CD4-positive, alpha-beta T cell treated with Interleukin-6 for 4 hours (primary cell): ENCODE measurements at places on chromosomes 1 and 21.
A peak's percentile ranks its signal among the peaks of the same experiment; 100 is the strongest.

DNA sequence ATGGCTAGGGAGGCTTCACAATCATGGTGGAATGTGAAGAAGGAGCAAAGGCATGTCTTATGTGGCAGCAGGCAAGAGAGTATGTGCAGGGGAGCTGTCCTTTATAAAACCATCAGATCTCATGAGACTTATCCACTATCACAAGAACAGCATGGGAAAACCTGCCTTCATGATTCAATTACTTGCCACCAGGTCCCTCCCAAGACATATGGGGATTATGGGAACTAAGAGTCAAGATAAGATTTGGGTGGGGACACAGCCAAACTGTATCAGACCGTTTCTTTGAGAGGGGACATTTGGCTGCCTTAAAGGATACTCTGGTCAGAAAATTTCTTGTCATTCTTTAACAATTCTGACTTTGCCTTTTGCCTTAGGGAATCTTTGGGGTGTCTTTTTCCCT lies 3.2 kb upstream of the XPR1 start:
- no peak for DNase-seq

DNA sequence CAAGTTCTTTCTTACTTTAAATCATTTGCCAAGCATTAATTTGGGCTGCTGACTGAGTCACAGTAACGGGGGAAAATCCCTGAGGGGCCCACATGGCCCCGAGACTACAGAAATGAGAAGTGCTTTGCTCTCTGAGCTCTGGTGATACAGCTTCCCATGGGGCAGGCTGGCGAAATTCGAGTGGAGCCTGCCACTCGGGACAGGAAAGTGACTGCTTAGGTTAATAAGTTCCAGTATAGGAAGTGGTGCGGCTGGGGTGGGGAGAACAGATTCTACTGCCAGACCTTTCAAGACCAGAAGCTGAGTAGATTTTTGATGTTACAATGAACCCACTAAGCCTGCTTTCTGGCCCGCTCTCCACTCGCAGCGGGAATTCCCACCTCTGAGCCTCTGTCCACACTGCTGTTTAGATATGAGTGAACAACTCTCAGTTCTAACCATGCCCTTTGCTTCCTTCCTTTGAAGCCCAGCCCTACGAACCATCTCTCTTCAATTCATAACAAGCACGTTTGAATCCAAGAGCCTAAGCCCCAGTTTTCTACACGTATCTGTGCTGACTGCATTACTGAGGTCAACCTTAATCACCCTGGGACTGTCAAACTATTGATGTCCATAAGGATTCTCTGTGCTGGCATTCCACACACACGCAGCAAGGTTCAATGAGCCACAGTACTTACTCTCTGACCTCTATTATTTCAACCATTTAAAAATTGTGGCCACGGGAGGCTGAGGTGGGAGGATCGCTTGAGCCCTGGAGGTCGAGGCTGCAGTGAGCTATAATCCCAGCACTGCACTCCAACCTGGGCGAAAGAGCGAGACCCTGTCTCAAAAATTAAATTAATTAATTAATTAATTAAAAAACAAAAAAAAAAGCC lies 9.6 kb downstream of the ZBTB17 start:
- peak; percentile 53 for DNase-seq

DNA sequence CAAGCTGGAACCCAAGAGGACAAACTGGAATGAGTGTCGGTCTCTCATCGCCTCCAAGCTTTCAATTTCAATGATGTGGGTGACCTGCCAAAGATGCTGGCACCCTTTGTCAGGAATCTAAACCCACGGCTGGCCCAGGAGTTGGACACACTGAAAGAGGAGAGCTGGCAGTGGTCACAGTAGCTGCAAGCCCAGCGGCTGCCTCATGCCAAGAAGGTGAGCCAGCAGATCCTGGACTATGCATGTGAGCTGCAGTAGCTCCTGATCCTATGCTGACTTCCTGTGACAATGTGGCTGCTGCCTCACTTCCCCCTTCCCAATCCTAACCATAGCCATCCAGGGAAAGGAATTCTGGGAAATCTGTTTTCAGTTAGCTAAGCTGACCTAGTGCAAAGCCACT lies 117.0 kb upstream of the VAV3 start:
- DNase-seq, result no peak

- DNase-seq, result peak; percentile 57
Observed at GRCh38 chr21:45607021-45607908, 36.3 kb upstream of the PCBP3 start.

GRCh38 chr1:86822459-86822858 lies 91.5 kb downstream of the SELENOF start:
- no peak for DNase-seq

DNA sequence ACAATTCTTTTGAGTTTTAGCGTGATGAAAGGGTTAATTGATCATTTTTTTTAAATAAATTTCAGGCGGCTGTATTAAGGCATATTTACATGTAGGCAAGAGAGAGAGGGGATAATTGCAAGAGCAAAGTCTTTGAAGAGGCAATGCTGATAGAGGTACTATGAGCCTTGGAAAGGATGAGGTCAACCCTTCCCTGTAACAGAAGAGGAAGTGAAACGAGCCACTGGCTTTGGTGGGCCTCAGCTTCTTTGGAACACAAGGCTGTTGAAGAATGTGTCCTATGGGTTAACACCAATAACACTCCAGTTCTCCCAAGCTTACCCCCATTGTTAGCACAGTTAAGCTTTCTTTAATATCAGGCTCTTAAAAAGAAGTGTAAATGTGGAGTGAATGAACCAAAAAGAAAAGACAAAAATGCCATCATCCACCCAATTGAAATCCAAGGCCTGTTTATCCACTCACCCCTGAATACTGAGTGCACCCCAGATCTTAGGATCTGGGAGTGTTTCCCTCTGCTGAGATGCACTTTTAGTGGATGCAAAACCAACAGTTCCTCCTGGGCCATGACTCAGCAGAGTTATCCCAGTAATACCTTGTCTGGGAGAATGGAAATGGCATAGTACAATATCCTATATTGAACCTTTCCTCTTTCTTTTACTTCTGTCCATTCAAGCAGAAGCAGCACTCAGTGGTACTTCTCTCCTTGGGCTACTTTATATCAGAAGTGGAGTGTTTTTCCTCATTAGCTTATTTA lies 216.4 kb downstream of the SLC44A5 start:
- no peak for DNase-seq

GRCh38 chr1:10650556-10651388 lies 145.7 kb downstream of the CASZ1 start:
- DNase-seq, result no peak

- DNase-seq, result no peak
Observed at GRCh38 chr21:44702973-44703730, 6.2 kb downstream of the KRTAP10-12 start.

- no peak for DNase-seq
Observed at GRCh38 chr21:26513212-26513611, 59.9 kb downstream of the CYYR1 start.

GRCh38 chr1:27526569-27527222 lies 36.7 kb upstream of the WASF2 start:
- peak; percentile 13 for DNase-seq

DNA sequence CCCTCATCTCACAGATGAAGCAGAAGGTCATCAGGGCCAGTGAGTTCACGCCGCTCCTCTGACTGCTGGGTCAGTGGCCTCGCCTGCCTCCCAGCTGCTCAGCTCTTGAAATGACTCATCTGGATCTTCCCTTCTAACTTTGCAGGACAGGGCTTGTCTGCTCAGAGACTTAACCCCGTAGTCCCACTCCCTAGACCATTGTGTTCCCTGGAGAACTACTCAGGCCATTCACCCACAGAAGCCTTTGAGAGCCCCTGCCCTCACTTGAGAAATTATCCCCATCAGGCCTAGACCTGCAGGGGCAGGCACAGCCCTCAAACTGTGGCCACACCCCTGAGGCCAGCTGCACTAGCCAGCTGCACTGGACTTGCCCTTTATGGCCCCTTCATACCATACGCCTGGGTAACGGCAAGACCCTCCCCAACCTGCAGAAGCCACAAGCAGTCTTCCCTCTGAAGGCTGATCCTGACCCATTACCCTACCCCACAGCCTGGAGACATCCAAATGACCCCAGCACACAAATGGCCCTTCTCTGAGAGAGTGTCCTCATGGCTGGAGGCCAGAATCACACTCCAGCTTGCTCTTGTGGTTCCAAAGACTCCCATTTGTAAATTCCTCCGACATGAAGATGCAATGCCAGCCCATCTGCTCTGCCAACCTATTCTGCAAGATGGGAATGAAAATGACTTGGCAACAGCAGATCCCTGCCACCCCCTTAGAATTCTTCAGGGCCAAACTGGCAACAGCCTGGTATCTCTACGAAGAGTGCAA lies 33.2 kb downstream of the RCSD1 start:
- DNase-seq, result no peak

DNA sequence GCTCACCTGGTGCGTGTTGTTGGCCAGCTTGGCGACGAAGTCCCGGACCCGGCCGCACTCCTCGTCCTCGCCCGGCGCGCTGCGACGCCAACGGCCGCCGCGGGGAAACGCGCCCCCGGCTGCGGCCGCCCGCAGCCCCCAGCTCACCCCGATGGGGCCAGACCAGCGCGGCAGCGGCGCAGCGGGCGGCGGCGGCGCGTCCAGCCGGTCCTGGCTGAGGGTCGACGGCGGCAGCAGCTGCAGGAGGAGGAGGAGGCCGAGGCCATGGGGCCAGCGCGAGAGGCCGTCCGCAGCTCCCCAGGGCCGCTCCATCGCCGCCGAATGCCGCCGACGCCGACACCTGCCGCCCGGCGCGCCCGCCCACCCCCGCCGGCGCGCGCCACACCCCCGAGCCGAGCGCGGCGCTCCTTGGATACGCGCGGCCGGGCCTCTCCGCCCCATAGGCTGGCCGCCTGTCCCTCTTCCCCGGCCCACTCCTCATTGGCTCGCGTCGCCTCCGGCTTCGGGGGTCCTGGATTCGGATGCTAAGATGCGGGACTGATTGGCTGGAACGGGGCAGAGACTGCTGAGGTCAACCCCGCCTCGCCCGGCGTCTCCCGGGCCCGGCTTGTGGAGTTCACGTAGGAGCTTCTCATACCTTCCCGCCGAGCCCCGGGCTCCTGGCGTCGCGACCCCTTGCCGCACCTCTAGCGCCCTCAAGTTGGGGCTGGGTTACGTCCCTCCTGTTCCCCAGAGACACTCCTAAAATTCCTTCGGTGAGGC lies at the start of gene SORT1:
Gene SORT1, minus strand, starts transcription at position 338 of the 762 bp plus-strand sequence. Its CDS starts 26 bp downstream, at position 312.
- peak; percentile 55 for DNase-seq

DNA sequence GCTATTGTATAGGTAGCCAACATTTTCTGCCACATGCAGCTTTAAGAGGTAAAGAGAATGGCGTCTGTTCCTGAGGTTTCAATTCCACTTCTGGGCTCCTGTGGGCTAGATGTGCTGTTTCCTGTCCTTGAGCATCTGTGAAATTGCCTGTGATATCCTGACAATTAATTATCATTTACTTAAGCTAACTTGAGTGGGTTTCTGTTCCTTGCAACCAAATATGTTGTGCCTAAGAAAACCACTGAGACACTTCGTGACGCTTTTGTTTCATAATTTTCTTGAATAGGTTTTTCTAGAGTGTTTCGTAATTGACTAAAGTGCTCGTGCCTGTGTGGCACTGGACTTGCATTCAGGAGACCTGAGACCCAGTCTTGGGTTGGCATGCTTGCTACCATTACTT lies 127.3 kb upstream of the POU3F1 start:
- DNase-seq, result no peak

- no peak for DNase-seq
Observed at GRCh38 chr1:218374401-218375353, 29.5 kb downstream of the TGFB2 start.

DNA sequence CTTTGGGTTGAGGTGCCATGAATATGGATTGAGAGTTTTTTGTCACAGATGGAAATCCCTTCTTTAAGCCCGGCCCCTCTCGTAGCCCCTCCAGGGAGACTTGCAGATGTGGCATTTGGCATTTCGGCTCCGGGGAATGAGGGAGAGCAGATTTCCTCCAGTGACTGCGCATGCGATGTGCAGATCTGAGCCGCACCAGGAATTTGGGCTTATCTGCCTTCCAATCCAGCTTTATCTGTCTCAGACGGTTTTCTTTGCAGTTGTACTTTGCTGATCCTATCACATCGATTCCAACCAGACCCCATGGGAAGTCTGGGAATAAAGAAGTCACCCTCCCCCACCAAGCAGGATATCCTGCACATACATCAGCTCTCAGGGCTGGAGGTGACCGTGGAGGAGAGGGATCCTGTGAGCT lies 11.7 kb downstream of the KIF26B start:
- DNase-seq, result no peak

DNA sequence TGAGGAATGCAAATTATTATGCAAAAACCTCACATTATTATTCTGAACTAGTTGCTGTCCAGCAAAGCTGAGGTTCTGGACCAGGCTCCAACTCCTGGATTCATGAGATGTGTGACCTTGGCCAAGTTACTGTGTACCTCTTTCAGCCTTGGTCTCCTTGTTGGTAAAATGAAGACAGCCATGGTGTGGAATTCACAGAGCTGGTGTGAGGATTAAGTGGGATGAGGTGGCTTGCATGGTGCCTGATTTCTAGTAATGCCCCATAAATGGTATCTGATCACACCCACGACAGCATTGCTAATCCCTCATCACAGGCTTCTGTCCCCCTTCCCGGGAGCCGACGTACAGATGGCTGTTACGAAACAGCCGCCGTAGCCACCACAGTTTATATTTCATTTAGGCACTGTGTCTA lies 59.6 kb downstream of the PGBD5 start:
- no peak for DNase-seq

DNA sequence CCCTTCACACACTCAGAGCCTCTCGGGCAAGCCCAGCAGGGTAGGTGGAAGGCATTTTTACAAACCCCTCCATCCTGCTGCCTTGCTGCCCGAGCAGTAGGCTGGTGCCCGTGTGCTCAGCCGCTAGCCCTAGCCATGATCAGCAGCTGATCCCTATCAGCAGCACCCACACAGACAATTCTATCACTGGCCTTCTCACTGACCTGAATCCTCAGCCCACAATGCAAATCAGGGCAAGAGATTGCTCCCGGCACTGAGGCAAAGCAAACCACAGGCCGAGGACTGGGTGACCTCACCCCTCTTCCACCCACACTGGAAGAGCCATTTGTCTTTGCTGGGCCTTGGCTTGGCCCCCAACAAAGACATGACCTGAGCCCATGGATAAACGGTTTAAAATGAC lies 895 bp upstream of the PDZK1 start:
- no peak for DNase-seq

DNA sequence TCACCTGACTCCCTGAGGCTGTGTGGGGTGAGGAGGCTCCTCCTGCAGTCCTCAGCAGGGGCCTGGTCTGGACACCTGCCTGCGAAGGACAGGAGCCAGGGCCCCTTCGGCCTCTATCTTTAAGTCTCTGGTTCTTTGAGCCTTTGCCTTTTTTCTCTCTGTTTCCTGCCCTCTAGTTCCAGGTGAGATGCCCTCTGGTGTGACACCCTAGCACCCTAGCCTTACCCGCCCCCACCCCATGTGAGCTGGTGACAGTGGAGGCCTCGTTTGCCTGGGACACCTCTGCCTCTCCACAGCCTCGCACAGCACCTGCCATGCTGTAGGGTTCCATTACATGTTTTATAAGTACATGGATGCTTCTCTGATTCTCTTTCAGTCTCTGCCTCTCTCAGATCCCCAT lies 47.3 kb downstream of the DDX20 start:
- DNase-seq, result no peak

GRCh38 chr1:201072149-201072548 lies 40.1 kb downstream of the CACNA1S start:
- DNase-seq, result no peak

- DNase-seq, result no peak
Observed at GRCh38 chr21:27260728-27261127, 293.8 kb upstream of the ADAMTS5 start.
